ENCODE measurements at places on chromosomes 11 and 22.

DNA sequence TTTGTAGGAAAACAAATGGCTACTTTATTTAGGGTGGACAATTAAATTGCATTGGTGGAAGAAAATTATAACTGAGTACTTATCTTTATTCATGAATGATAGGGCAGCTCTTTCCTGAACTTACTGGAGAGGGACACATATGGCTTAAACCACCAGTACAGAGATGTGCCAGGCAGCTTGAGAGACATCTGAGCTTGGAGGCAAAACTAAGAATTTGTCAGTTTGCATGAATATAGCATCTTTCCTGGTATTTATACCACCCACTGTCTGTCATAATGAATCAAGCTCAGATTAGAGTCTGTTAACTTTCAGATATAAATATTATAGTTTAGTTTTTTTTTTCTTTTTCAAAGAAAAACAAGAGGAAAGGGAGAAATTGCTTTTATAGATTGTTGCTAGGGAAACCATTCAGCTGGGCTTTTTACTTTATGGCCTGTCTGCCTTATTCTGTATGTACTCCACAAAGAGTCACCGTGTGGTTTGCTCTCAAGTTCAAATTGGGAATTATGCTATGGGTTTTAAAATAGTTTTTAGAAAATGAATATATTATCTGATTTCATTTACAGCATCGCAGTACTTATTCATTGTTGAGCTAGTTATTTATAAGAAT is 477.0 kb upstream of the CHORDC1 start:
- no peak for DNase-seq

GRCh38 chr11:83238111-83238510 is 44.6 kb downstream of the ANKRD42 start:
- no peak for DNase-seq

GRCh38 chr11:10407055-10407454 is 48.0 kb upstream of the AMPD3 start:
- DNase-seq: peak; percentile 74

- no peak for DNase-seq
These were observed 40.4 kb downstream of the BCR start for GRCh38 chr22:23220485-23221350.

DNA sequence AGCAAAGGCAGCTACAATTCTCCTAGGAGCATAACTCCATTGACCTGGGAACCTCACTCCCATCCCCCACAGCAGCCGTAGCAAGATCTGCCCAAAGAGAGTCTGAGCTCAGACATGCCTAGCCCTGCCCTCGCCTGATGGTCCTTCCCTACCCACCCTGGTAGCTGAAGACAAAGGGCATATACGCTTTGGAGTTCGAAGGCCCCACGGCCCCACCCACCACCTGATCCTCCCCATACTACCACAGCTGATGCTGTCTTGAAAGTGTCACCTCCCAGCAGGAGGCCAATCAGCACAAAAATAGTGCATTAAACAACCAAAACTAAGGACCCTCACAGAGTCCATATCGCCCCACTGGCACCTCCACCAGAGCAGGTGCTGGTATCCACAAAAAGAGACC is 22.6 kb upstream of the GNAZ start:
- no peak for DNase-seq

DNA sequence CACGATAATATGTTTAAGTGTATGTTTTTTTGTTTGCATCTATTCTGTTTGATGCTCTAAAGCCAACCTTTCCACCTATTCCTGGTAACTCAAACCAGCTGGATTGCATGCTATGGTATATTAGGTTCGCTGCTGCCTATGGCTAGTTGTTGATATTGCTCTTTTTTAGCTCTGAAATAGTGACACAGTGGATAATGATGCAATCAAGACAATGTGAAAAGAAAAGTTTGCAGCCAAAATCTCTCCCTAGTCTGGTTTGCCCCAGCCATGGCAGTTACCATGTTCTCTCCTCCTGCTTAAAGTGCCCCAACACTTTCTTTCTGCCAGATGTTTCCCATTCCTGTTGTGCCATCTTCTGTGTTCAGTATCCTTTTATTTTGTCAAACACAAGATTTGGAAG is 269.7 kb downstream of the DYNC2H1 start:
- DNase-seq: no peak

DNA sequence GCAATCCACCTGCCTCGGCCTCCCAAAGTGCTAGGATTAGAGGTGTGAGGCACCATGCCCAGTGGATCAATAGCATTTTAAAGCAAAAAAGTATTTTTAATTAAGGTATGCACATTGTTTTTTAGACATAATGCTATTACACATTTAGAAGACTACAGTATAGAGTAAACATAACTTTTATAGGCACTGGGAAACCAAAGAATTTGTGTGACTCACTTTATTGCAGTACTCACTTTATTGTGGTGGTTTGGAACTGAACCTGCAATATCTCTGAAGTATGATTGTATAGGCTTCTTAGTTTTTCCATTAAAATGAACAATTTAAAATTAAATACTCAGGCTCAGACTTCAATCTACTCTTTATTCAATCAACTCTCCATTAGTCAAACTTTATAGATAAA is 17.5 kb upstream of the CD3E start:
- DNase-seq: no peak

DNA sequence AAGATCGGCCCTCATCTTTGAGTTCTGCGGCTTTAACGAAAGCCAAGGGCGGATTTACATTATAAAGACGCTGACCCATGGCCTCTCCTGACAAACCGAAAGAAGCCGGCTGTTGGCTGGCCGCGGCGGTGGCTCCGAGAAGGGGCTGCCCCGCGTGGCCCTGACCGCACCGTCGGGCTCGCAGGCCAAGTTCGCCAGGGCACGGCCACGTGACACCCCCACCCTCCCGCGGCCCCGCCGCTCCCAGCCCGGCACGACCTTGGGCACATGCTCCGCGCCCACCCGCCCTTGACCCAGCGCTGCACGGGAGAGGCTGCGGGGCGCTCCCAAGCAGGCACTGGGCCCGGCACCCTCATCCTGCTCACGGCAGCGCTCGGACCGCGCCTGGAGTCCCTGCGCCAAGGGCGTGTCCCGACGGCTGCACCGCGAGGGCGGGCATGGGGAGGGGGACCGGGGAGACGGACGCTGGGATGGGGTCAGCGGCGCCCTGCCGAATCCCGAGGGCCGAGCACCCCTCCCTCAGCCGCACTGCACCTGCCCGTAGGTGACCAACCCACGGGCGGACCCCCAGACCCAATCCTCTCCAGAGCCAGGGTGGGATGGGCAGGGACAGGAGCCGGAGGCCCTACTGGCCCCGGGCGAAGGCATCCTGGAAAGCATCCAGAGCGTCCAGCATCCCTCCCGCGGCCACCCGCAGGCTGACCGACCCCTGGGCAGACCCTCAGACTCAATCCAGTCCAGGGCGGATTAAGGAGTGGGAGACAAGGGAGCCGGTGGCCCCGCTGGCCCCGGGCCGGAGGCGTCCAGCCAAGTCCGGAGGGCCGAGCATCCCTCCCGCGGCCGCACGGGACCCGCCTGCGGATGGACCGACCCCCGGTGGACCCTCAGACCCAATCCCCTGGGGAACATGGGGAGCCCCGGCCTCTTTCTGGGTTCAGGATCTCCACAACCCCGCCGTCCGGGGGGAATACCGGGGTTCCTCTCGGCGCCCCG is 759 bp downstream of the CPT1A start:
- DNase-seq: peak; percentile 16

- peak; percentile 34 for DNase-seq
These were observed 44.9 kb upstream of the RBFOX2 start for GRCh38 chr22:36073476-36073875.

GRCh38 chr11:111951565-111951964 is 14.4 kb downstream of the DIXDC1 start:
- no peak for DNase-seq

DNA sequence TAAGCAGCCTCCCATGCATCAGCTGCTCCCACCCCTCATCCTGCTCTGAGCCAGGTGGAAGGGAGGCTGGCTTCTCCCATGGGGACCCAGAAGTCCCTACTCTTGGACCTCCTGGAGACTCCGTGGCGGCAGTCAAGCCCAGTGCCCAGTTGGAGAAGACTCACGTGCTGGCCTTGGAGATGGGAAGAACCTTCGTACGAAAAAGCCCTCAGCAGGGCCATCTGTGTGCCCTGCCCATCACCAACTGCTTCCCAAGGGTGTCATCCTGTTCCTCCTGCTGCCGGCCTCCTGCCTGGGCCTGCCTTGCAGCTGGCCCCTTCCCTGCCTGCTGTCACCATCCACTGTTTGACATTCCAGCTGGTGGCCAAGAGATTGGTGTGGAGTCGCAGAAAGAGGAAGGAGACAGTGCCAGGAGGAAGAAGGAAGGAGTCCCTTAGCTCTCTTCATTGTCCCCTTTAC is 28.0 kb downstream of the ARHGAP1 start:
- DNase-seq: no peak

All from LHCN-M2 (cell line).